ENCODE measurements at places on chromosomes 16 and 17.

DNA sequence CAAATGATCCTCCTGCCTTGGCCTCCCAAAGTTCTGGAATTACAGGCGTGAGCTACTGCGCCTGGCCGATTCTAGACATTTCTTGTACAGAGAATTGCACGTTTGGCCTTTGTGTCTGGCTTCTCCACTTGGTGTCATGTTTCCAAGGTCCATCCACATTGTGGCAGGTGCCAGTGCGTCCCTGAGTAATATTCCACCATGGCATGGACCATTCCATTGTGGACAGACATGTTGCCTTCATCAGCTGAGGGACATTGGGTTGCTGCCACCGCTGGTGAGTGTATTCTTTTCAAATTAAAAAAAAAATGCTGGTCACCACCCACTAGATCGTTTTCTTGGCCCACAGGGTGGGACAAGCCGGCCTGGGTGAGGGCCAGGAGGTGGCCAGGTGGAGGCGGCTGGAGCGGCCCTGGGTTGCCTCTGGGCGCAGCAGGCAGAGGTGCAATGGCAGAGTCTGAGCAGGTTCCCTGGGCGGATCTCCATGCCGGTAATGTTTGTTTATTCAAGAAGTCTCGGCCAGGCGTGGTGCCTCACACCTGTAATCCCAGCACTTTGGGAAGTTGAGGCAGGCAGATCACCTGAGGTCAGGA is 274.1 kb downstream of the SEC14L1 start:
- no peak for DNase-seq

GRCh38 chr16:13805951-13806350 is 114.0 kb upstream of the ERCC4 start:
- DNase-seq, result no peak

- no peak for DNase-seq
These were observed 215.4 kb upstream of the AXIN2 start for GRCh38 chr17:65776890-65777289.

DNA sequence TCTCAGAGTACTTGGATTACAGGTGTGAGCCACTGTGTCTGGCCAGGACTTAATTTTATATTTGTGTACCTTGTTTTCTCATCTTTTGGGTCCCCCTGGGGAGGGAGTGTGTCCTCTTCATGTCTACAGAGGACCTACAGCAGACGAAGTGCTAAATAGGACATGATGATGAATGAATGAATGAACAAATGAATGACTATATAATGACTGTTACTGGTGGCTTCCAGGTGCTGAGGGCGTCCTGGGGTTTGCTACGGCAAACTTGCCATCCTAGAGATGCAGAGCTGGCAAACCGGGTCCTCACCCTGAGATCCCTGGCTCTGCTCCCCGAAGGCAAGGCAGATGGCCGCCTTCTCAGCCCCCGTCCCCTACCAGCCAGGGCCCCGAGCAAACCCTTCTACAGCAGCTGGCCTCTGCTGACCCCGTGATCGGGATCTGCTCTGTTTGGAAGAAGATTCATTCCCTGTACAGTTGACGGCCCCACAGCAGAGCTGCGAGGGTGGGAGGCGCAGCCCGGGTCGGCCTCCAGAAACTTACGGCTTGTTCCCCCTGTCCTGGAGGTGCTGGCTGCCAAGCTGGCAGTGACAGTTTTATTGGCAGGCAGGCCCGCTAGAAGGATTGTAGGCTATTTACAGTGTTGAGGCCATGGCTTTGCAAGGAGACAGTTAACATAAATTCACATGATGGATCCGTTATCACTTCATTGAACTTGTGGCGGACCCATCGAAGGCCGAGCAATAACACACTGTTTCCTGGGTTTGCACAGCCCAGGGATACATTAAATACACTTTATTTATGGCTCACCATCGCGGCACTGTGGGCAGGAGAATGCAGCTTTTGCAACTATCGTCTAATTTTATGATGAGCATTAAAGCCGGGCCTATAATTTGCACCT is 197.7 kb upstream of the GSE1 start:
- DNase-seq, result no peak

GRCh38 chr17:27622986-27623385 is 8.0 kb upstream of the LGALS9 start:
- no peak for DNase-seq

DNA sequence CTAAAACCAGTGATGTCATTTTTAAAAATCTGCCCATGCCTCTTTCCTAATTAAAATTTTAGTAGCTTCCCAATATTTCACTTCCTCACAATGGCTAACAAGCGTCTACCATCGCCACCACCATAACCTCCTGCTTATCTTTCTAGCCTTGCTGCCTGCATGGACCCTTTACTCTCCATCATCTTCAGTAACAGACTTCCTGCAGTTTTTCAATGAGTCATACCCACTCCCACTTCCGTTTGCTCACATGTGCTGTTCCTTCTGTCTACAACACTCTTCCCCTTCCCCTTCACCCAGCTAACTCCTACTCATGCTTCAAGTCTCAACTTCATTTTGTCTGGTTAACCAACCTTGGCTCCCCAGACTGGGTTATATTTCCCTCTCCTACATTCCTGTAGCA is 12.8 kb upstream of the SKAP1 start:
- DNase-seq, result no peak

GRCh38 chr16:31707743-31708335 is 165.8 kb upstream of the ZNF267 start:
- no peak for DNase-seq

DNA sequence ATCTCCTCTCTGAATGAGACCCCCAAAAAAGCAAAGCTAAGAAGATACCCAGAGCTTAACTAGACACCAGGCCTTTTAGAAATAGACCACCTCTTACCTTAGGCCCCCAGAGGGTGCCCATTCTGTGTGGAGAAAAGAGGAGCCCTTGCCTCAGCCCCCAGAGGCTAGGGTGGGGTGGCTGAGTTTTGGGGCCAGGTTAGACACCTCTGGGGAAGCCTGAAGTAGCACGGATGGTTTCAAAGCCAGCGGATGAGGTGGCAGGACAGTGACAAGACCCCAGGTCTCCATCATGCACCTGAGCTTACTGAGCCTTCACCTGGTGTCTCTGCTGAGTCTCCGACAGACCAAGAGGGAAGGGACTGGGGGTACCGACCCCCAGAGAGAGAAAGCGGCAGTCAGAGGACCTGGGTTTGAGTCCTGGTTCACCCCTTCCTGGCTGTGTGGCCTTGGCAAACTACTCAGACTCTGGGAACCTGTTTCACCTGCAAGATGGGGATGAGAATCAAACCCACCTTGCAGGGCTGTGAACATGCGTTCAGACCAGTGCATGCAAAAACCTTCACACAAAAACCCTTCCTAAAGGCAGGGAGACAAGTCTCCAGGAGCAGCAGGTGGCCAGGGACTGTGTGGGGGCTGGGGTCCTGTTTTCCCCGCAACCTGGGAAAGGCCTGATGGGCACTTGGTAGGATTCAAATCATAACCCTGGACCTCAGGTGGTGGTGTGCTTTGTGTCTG is 7.7 kb downstream of the SCGB1C2 start:
- DNase-seq, result peak; percentile 28
